Right kidney (tissue), 9 donors: ENCODE measurements at places on chromosomes 3 and 15.

DNA sequence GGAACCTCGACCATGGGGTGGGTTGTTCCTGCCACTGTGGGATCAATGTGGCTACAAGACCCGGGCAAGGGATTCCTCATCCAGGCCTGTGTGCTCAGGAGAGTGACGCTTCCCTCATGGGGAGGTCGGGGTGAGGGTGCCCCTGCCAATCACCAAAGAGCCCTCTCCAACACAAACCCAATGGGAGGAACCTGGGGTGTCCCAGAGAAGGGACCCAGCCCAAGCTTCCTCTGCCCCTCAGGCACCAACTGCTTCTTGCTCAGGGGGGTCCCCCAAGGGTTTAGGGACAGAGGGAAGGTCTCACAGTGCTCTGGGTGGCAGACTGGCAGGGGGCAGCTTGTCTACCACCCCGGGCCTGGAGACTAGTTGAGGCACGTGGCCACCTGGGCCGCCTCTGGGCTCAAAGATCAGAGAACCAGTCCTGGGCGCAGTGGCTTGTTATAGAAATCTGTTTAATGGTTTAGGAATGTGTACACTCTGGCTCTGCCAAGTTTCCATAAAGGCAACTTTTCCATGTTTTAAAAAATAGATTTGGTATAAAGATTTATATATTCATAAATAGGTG lies 26.6 kb downstream of the GP9 start:
- DNase-seq = no peak

DNA sequence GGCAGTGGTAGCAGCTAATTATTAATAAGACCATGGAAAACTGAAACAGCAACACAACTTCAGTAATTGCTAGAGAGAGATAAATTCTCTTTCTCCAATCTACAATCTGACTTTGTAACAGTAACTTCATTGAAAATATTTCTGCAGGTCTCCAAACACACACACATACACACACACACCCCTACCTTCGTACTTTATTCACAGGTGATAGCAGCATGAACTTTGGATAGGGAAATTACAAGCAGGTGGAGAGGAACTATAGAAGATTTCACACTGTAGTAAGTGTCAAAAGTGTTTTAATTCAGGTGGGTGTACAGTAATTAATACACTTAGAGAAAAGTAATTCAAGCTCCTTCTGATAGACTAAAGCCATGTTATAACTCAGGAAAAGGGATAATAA lies 587.5 kb downstream of the TUSC7 start:
- DNase-seq = no peak

DNA sequence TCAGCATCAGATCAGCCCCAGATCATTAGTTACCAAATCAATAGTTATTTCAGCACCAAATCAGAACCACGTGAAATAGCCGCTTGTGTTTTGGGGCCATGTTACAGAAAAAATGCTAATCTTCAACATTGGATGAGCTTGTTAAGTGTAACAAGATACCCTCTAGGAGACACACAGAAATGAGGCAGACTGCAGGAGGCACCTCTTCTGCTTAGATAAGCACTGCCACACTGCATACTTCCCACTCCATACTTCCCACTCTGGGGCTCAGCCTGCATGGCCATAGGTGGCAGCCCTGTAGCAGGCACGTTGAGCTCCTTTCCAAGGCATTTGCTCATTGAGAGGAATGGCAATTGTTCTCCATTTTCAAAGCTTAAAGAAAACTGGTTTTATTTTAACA lies 73.3 kb downstream of the CHCHD6 start:
- DNase-seq = no peak

GRCh38 chr3:87077355-87077754 lies 86.4 kb upstream of the VGLL3 start:
- no peak for DNase-seq

- DNase-seq = no peak
Measured at GRCh38 chr15:90790057-90790456, 72.9 kb downstream of the BLM start.

DNA sequence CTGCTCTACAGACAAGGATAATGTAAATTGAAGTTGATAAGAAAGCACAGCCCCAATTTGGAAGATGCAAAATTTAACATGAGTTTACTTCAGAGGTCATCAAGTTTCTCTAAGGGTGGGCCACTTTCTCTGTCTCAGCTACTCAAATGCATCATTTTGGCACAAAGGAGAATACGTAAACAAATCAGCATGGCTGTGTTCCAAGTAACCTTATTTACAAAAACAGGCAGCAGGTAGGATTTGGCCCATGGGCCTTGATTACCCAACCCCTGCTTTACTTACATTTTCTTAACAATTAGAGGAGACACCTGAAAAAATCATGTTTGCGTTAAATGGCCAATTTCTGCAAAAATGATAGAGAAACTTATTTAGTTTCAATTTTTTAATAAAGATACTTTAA lies 181.7 kb downstream of the GBE1 start:
- DNase-seq = no peak

DNA sequence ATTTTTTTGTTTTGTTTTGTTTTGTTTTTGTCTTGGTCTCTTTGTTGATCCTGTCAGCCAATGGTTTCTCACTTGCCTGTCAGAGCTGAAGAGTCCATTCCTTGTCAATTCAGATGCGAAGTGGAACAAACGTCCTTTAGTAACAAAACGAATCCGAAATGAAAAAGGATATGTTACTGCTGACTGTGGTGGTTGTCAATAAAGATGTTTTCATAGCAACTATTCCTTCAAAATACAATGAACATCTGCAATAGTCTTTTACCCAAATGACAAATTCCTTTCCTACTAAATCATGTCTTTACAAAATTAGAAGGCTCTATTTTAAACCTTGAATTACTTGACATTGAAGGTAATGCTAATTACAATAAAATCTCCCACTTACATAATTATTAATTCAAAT lies 134.7 kb downstream of the SERPINI1 start:
- DNase-seq = no peak

- DNase-seq = no peak
Measured at GRCh38 chr3:156323466-156323865, 203.1 kb downstream of the KCNAB1 start.

- no peak for DNase-seq
Measured at GRCh38 chr3:150365132-150365604, 42.9 kb upstream of the TSC22D2 start.

DNA sequence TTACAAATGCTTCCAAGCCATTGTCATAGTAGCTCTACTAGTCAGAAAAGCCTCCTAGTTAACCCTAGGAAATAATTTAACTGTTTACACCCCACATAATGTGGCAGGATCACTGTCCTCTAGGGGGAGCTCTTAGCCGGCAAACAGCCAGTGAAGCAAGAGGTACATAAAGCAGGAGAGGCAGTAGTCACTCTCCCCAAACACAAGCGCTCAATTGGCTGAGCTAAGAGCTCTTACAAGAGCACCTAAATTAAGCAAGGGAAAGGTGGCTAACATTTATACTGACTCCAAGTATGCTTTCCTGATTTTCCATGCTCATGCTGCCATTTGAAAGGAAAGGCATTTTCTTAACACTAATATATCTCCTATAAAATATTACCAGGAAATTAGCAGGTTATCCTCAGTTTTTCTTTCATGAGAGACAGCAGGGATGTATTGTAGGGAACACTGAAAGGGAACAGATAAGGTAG lies 37.6 kb downstream of the NCEH1 start:
- no peak for DNase-seq

DNA sequence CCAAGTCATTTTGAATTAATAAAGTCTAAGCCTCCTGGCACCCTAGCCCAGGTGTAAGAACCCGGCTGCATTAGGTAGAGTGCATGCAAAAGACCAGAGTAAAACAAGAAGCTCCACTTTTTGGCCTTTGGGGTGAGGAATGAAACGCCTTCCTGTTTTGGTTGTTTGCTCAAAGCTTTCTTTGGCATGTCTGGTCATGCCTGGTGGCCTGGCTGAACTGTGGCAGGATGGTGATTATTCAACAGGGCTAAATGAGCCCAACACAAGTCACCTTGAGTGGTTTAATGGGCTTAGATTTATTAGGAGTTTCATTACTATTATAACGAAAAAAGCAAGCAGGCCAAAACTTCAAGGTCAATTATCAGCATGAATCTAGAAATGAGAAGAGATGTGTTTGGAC lies 40.9 kb upstream of the LDHAL6B start:
- no peak for DNase-seq
